ENCODE measurements at places on chromosomes 16 and 17. TPM values are rescaled to one million over a fixed set of nuclear protein-coding genes. Genes with fewer than 3 reads are reported as not detected.

Gene CCL17
- not detected for total RNA-seq

Gene RNF222
- not detected for total RNA-seq

Gene G6PC1
- not detected for total RNA-seq

Gene SAP30BP
- 123 TPM for total RNA-seq

Measured in A549 treated with Mapracorat at 1 μM for 4 hours (cell line).